ENCODE measurements at places on chromosomes 5 and 9.

- no peak for DNase-seq
Observed at GRCh38 chr5:142820447-142820846, 50.3 kb downstream of the ARHGAP26 start.

- DNase-seq = no peak
Observed at GRCh38 chr9:99663297-99663696, 158.4 kb upstream of the NR4A3 start.

DNA sequence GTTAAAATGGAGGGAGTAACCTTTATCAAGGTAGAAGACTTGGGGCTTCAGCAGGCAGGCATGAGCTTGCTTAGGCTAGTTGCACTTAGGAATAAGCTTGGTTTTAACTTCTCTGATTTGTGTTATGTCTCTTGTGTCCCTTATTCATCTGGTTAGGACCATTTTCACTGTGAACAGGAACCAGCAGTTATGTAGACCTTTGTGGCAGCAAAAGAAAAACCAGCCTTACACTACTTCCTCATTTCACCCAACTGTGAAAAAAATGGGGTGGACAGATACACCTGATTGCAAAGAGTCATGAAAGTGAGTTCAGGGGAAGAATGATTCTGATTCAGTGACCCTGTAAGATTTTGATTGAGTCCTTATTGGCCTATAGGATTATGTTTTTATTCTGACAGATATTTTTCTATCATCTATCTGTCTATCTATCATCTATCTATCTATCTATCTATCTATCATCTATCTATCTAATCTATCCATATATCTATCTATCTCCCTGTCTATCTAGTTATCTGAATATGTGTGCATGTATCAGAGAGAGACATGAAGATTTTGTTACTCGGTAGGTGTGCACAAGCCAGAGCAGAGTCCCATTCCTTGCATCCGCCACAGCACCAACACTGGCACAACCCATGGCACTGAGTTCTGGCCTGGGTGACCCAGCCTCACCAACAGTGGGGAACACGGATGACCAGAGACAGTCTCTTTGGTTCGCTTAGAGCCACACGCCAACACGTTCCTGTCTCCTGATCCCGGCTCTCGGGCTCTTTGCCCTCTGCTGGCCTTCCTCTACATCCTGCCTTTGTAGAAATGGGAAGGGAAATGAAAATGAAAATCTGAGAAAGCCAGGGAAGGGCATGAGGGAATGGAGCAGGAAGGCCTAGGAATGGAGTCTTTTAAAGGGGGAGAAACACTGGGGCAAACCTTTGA lies 1.3 kb upstream of the ZNF366 start:
- DNase-seq = no peak

- no peak for DNase-seq
Observed at GRCh38 chr9:108885643-108886348, 23.7 kb downstream of the ACTL7A start.

- DNase-seq = no peak
Observed at GRCh38 chr5:80757290-80757689, 102.5 kb upstream of the DHFR start.

Measured in activated effector memory CD4-positive, alpha-beta T cell treated with anti-CD3 and anti-CD28 coated beads, Interleukin-2, amount 50 U/mL, for 16 hours (primary cell).